ENCODE measurements at places on chromosomes 7 and 10.

GRCh38 chr10:132326925-132327324 lies 5.1 kb upstream of the LRRC27 start:
- DNase-seq: no peak

DNA sequence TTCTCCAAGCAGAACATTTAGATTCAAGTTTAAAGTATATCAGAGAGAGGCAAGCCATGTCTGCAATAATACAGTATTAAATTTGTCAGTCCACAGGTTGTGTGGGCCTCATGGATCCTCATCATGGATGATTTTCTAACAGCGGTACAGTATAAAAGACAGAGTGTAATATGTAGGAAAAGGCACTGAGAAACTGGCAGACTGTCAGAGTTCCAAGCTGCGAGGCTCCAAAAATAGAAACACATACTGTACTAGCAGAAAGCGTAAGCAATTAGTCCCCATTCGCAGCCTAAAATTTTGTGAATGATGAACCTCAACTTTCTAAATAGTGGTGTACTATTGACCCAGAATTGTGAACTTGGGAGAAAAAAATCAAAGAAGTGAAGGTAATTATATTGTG lies 933.3 kb downstream of the XPNPEP1 start:
- no peak for DNase-seq

DNA sequence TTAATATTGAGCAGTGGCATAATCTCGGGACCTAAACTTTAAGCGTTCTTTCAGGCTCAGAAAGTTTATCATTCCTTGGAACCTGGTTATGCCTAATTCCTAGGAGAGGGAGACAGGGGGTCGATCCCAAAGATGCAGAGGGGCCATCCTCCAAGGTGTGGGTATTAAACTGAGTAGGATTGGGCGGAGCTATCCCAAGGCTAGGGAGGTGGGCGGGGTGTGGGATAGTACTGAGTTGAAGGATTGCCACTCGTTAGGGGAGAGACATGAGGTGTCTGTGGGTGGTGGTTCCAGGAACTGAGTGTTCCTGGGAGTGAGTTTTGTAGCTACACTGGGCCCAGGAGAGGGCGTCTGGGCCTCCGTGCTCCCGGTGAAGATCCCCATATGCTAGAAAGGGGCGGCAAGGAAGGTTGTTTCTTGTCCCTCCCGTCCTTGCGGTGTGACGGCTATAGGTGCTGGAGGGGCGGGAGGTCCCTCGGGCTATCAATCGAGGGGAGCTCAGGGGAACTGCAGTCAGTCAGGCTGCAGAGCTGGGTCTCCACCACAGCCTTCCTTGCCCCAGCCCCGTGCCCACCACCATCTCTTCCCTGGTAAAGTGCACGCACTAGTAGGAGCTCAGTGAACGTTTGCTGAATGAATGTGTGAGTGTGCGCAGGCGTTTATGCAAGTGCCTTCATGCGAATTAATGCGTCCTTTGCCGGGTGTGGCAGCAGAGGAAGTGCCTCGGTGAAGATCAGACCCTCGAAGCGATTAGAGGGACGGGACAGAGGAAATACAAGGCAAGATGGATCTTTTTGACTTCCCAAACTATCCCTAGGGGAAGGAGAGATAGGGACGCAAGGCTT lies 3.0 kb upstream of the HMX2 start:
- DNase-seq: no peak

GRCh38 chr7:360454-361100 lies 70.6 kb downstream of the FOXL3 start:
- DNase-seq: no peak

DNA sequence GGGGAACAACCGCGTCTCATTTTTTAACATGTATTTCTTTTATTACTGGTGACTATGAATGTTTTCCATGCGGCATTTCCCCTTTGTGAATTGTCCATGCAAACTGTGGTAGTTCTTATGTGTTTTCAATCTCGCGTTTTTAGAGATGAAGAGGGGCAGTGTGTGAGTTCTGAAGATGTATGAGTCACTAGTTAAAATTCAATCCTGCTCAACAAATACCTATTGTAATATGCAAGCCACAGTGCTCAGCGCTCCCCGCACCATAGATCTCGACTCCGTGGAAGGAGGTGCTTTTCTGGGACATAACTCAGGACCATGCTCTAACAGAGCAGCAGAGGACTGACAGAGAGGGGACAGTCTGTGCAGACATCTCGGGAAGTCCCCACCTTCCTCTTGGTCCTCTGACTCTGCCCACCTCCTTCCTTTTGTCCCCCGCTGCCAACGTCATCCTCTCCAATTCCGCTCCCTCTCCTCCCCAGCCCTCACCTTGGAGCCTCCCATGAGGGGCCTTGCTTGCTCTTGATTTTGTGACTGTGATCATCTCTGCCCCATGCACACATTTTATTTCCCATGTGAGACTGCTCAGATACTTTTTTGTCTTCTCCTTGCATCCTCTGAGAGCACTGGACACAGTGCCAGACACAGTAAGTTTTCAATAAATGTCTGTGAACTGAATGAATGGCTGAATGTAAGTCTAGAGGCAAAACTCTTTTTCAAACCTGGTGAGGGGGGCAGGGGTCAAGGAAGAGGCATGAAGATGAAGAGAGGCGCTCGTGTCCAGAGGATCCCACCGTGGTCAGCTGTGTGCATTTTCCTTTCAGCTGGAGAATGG lies 42.7 kb upstream of the PLEKHA1 start:
- DNase-seq: no peak

DNA sequence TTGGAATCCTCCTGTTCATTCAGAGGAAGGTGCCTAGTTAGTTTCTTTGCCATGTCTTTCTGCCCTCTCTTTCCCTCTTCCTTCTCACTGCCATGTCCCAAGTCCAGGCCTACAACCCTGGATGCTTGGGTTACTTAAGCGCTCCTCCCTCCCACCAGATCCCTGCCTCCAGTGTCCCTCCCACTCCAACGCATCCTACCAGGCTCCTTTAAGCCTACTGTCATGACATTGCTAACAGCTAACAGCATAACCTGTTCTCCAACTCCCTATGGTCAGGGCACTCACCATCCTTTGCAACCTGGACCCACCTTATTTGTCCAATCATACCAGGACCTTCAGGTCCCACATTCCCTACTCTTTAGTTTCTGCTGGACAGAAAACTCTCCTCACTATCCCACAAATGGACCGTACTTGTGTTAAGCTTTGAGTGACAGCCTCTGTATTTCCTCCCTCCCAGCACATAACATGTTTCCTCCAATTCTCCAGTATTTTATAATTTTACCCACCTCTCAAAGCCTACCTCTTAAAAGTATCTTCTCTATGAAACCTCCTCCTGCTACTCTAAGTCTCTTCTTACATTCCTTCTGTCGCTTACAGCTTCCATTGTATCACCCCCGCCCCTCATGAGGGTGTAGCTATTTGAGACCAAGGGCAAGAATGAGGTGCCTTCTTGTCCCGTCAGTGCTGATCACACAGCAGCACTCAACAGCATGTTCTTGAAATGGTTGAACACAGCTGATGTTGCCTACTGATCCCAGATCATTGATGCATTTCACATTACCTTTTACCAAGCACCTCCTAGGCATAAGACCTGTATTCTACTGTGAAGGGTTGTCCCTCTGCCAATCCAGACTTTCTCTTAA lies 1.7 kb downstream of the BLNK start:
- DNase-seq: no peak

GRCh38 chr7:98357751-98358161 lies 43.1 kb downstream of the BAIAP2L1 start:
- DNase-seq: no peak

- DNase-seq: no peak
These were observed 36.1 kb downstream of the C10orf90 start for GRCh38 chr10:126634347-126634746.

DNA sequence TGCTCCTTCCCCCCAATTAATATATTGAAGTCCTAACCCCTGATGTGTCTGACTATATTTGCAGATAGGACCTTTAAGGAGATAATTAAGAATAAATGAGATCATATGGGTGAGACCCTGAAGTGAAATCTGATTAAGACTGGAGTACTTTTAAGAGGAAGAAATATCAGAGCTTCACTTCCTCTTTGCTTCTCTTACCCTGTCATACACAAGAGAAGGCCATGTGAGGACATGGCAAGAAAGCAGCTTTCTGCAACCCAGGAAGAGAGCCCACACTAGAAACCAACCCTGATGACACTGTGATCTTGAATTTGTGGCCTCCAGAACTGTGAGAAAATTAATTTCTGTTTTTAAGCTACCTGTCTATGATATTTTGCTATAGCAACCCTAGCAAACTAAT lies 44.2 kb downstream of the JMJD1C start:
- DNase-seq: peak; percentile 66

DNA sequence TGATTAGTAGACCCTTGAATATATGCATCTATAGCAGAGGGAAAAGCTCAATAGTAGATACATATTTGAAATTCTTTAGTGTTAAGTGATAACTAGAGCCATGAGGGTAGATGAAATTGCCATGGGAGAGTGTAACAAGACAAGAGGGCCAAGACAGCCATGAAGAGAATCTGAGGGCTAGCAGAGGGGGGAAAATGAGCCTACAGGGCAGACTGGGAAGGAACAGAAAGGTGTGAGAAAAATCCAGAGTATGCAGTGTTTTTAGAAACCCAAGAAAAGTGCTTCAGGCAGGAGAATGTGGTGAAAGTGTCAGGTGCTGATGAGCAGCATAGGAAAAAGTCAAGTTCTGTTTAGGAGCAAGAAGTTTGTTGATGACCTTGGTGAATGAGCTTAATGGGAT lies 63.0 kb downstream of the MAPK8 start:
- DNase-seq: no peak

- no peak for DNase-seq
These were observed 18.3 kb downstream of the UBE2D1 start for GRCh38 chr10:58352956-58353610.
